Skin of body (tissue), 3 donors: ENCODE measurements at places on chromosomes 6 and 20. TPM values are rescaled to one million over a fixed set of nuclear protein-coding genes. Genes with fewer than 3 reads are reported as not detected.

- DNase-seq: no peak
Observed at GRCh38 chr6:75849329-75850025, 100.4 kb downstream of the MYO6 start.

DNA sequence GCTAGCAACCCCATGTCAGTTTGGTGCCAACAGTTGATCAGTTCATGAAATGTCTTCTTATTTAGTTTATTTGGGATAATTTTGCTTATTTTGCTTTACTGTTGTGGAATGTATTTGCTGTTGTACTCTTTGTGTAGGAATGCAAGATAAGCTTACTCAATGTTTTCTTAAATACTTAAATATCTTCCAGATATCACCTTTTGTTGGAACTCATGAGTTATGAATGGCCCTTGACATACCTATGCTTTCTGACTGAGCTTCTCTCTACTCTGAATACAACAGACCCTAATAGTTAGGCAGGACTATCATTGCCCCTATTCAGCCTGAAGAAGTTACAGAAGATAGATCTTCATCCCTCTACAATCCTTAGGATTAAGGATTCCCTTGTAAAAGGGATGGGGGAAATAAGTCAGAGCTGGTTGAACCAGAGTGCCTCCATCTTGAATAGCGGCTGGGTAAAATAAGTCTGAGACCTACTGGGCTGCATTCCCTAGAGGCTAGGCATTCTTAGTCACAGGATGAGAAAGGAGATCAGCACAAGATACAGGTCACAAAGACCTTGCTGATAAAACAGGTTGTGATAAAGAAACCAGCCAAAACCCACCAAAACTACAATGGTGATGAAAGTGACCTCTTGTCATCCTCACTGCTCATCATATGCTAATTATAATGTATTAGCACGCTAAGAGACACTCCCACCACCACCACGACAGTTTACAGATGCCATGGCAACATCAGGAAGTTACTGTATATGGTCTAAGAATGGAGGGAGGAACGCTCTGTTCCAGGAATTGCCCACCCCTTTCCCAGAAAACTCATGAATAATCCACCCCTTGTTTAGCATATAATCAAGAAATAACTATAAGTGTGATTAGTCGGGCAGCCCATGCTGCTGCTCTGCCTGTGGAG lies 196.9 kb downstream of the AKAP7 start:
- DNase-seq: no peak

Gene BEND6
- 5.6 TPM for total RNA-seq

Gene HLA-DQB1
- 0.69 TPM for total RNA-seq

Gene PRICKLE4
- total RNA-seq: 2.4 TPM
